Activated CD4-positive, alpha-beta T cell treated with anti-CD3 and anti-CD28 coated beads, Interleukin-2, amount 10 ng/mL, durations not matched to agents 7 days and 5 days (primary cell): ENCODE measurements at places on chromosomes 12 and 14.

GRCh38 chr12:4277857-4278256 lies 4.3 kb downstream of the CCND2 start:
- DNase-seq: no peak

DNA sequence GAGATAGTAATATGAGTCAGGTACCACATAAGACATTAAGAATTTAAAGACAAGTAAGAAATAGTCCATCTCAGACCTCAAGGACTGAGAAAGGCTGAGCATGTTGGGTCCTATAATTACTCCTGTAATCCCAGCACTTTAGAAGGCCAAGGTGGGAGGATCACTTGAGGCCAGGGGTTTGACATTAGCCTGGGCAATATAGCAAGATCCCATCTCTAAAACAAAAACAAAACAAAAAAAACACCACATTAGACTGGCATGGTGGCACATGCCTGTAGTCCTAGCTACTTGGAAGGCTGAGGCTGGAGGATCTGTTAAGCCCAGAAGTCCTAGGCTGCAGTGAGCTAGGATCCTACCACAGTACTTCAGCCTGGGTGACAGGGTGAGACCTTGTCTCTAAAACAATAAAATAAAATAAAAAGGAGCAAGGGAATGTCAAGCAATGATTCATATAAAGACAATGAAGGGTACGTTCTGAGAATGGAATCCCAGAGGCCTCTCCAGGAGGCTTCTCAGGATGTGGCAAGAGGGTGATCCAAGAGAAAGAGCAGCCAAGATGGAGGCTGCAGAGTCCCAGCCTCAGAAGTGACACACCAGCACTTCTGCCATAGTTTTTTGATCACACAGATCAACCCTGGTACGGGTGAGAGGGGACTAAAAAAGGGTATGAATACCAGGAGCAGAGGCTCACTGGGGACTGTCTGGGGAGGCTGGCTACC lies 206.4 kb downstream of the CRADD start:
- no peak for DNase-seq

DNA sequence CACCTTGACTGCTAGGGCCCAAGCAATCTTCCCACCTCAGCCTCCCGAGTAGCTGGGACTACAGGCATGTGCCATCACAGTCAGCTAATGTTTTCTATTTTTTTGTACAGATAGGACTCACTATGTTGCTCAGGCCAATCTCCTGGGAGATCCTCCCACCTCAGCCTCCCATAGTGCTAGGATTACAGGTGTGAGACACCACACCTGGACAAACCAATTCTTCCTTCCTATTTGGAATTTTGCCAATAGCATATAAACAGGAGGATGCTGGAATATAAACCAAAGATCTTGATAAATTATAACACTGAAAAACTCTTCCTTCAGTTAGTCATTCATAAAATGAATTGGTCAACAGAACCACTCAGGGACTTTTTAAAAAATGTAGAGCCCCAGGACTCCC lies 8.4 kb downstream of the ACIN1 start:
- DNase-seq: no peak

GRCh38 chr14:54687750-54688119 lies 120.8 kb downstream of the SAMD4A start:
- DNase-seq: no peak

DNA sequence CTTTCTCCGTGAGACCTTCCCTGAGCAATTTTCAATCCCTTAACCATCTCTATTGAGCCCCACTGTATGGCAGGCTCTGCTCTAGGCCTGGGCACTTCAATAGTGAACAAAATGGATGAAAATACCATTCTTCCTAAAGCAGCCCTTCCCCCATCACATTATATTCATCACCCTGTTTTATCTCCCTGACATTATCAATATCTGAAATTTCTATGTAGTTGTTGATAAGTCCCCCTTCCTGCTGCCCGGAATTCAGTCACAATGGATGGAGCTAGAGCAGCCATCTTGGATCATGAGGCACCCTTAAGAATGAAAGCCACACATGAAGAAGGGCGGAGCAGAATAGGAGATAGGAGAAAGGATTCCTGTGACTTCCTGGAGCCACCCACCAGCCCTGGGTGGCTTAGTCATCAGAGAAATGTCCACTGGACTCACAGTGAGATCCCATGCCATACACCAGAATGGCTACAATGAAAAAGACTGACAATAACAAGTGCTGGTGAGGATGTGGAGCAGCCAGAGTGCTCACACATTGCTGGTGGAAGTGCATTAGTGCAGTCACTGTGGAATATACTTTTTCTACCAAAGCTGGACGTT lies 33.9 kb downstream of the SCARB1 start:
- DNase-seq: no peak
